Kidney epithelial cell (primary cell): ENCODE measurements at places on chromosomes 3 and 15.

- DNase-seq = no peak
Measured at GRCh38 chr3:158770741-158771350, 31.0 kb upstream of the MFSD1 start.

DNA sequence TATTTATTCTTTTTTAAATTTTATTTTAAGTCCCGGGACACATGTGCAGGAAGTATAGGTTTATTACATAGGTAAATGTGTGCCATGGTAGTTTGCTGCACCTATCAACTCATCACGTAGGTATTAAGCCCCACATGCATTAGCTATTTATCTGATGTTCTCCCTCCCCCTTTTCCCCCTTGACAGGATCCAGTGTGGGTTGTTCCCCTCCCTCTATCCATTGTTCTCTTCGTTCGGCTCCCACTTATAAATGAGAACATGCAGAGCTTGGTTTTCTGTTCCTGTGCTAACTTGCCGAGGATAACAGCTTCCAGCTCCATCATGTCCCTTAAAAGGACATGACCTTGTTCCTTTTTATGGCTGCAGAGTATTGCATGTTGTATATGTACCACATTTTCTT is 220.3 kb downstream of the OCA2 start:
- DNase-seq = no peak

DNA sequence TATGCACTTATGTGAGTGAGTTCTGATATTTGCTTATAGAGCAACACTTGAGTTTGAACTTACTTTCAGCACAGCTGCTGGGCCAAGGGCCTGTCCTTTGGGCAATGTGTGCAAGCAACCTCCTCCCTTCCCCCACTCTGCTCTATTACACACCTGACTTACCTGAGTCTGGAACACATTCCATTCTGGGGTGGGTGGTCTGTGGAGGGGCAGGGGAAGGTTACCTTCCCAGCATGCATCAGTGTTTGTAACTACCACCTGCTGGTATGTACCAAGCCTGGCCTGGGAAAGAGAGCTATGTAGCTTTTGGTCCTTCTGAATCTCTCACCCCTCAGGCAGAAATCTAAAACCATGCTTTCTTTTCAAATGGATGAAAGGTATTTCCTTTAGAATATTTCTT is 103.0 kb downstream of the ISL2 start:
- no peak for DNase-seq

DNA sequence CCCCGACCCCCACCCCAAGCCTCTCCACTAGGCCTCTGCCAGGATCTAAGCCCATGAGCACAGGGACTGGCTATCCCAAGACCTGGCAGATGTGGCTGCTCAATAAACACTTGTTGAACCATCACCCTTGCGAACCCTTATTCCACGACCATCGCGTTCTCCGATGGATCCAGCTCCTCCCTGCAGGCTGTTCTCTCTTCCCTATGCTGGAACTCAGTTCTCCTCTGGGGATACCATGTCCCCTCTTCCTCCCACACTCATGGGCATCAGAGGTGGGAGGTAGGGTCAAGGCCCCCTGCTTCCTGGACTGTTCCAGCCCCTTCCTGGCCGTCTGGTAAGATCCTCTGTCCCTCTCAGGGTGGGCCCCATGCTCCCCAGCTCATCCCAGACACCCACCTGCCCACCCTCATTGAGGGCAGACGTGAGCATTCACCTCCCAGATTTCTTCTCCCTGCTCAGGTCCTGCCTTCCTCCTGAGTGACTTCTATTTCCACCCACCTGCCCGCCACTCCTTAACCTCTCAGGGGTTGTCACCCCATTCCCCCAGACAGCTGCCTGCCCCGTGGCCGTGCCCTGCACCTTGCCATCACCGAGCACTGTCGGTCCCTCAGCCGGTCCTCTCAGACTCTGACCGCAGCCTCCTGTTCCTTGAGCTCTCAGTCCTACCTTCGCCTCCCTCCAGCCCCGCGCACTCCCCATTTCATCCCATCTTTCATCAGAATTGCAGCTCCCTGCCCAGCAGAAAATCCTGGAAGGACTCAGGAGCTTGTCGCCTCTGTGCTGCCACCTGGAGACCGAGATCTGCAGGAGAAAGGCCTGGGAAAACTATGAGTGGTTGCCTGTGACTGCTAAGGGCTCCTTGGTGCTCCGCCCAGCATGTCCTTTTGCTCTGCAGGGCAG is 42.0 kb downstream of the PML start:
- DNase-seq = peak; percentile 23
